ENCODE measurements at places on chromosomes 5 and 9. TPM values are rescaled to one million over a fixed set of nuclear protein-coding genes. Genes with fewer than 3 reads are reported as not detected.

DNA sequence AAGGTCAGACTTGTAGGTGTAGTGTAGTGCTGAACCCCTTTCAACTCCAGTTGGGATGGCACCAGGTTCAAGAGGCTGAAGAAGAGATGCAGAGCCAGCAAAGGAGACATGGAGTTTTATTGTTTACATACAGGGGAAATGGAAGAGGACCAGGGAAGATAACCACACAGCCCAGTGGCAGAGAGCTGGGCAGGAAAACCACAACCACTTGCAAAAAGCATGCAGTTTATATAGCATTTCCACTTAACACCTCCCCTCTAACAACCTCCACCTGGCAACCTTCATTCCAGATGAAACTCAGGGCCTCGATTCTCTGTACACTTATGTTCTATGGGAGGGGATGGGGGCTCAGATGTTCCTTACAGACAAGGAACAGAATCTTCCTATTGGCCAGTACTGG is 56.9 kb downstream of the SNX24 start:
- H3K27me3 ChIP-seq, result peaks cover 10% of the 10 kb centered on the region
- no peaks in the 10 kb centered on the region for H3K36me3 ChIP-seq
- no peak for DNase-seq
- no peak overlapping the region for H3K27ac ChIP-seq

DNA sequence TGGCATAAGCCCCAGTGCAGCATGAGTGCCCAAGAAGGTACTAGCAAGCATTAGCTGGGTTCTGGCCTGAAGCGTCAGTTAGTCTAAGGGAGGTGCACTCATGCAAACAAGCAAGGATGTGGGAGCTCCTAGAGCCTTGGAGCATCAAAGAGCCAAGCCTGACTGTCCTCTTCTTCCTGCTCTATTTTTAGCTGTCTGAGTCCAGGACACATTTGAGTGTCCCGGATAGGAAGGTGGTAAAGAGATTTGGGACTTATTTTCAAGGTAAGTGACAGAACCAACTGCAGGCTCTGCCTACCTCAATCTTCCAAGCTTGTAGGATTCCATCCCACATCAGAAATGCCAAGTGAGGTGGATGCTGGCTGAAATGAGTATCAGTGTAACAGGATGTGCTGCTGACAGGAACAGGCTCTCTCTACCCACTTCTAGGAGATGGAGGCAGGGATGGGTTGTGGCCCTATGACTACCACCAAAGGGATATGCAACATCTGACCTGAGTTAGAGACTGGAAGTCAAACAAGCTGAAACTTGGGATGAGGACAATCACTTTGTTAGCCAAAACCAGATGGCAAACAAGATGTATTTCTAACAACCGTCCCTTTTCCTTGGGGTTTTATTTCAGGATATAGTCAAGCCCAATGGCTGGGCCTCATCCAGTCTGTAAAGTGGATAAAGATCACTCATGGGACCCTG is 15.1 kb downstream of the MACROH2A1 start:
- H3K27ac ChIP-seq, result no peak overlapping the region
- H3K36me3 ChIP-seq, result peaks cover 50% of the 10 kb centered on the region

GRCh38 chr9:89721176-89721700 is 116.4 kb downstream of the GADD45G start:
- no peak overlapping the region for H3K27ac ChIP-seq
- H3K27me3 ChIP-seq, result peaks cover 2% of the 10 kb centered on the region
- no peak overlapping the region for H3K4me3 ChIP-seq
- peaks cover 15% of the 10 kb centered on the region for H3K36me3 ChIP-seq

- H3K27ac ChIP-seq, result no peak overlapping the region
- peaks cover 20% of the 10 kb centered on the region for H3K36me3 ChIP-seq
- DNase-seq, result peak; percentile 36
- H3K4me1 ChIP-seq, result peaks cover 16% of the 10 kb centered on the region
- H3K4me3 ChIP-seq, result no peak overlapping the region
Measured at GRCh38 chr9:137245450-137246421, 4.6 kb downstream of the TUBB4B start.

DNA sequence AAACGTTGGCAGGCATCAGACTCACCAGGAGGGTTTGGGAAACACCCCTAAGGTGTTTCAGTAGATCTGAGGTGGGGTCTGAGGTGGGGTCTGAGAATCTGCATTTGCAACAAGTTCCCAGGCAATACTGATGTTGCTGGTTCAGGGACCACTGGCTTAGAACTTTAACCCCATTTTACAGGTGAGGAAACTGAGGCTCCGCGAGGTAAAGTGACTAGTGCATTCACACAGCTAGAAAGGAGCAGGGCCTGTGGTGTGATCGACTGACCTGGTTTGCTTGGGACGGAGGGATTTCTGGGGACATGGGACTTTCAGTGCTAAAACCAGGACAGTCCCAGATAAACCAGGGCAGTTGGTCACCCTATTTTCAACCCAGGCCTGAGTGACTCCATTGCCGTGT is 81.4 kb upstream of the ZNF618 start:
- no peak for DNase-seq
- no peak overlapping the region for H3K27ac ChIP-seq

- no peak overlapping the region for H3K27ac ChIP-seq
- no peaks in the 10 kb centered on the region for H3K27me3 ChIP-seq
- H3K4me3 ChIP-seq, result no peak overlapping the region
Measured at GRCh38 chr5:75010838-75011237, 41.5 kb downstream of the GCNT4 start.

DNA sequence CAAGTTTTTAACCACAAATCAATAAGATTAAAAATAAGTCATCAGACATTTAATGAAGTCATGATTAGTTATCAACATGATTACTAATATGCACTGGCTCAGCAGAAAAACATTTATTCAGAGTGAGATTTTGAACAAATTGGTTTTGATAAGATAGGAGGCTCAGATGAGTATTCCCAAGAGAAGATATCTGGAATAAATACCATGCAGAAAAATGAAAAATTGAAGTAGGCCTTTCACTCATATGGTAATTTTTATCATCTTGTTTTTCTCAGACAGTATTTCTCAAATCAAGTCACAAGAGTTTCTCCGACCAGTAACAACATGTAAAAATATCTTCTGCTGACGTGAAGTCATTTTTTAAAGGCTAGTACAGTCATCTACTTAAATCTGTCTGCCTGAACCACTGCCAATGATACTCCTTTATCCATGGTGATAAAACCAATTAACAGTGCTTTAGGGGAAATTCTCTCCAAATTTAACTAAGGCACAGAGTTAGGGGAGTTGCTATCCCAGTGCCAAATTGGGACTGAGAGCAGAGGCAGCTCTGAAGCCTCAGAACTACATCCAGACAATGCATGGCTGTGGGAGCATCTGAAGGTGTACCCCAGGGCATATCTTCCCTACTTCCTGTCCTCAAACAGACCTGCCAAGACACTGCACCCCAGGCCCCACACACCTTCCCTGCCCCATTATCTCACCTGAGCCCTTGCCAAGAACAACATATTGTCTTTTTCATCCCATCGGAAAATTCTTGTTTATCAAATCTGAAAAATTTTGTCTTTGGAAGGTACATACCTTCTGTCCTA is 105.5 kb upstream of the TSLP start:
- no peak overlapping the region for H3K4me3 ChIP-seq
- H3K36me3 ChIP-seq, result no peaks in the 10 kb centered on the region
- DNase-seq, result no peak
- H3K4me1 ChIP-seq, result no peaks in the 10 kb centered on the region
- H3K27ac ChIP-seq, result no peak overlapping the region
- peaks cover 2% of the 10 kb centered on the region for H3K27me3 ChIP-seq

GRCh38 chr5:158117467-158118160 is 258.7 kb upstream of the CLINT1 start:
- H3K27me3 ChIP-seq, result peaks cover 26% of the 10 kb centered on the region
- no peak overlapping the region for H3K27ac ChIP-seq
- no peak overlapping the region for H3K4me3 ChIP-seq
- H3K4me1 ChIP-seq, result no peaks in the 10 kb centered on the region

DNA sequence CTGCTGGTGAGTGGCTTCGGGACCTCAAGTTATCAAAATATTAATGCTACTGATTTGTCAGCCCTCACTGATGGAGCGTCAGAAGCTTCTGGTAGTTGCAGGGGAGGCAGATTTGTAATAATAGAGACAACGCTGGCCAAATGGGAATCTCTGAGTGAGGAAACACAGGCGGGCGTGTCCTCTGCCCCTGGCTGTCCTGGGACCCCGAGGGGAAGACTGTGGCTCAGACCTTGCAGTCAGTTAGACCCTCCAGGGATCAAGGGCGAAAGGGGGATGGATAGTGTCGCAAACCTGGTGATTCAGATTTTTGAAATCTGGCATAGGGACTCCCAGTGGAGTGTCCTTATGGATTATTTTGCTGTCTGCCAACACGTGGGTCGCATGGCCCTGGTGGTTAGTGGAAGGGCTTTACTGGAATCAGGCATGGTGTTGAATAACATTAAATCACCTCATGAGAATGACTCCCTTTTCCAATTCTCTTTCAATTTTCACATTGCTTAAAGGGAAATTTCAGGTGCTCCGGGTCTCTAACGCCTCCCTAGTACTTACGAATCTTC is 35.1 kb upstream of the NTNG2 start:
- DNase-seq, result no peak
- peaks cover 52% of the 10 kb centered on the region for H3K27me3 ChIP-seq
- H3K4me1 ChIP-seq, result peaks cover 8% of the 10 kb centered on the region
- H3K27ac ChIP-seq, result no peak overlapping the region
- H3K4me3 ChIP-seq, result peak overlapping the region; percentile 20

DNA sequence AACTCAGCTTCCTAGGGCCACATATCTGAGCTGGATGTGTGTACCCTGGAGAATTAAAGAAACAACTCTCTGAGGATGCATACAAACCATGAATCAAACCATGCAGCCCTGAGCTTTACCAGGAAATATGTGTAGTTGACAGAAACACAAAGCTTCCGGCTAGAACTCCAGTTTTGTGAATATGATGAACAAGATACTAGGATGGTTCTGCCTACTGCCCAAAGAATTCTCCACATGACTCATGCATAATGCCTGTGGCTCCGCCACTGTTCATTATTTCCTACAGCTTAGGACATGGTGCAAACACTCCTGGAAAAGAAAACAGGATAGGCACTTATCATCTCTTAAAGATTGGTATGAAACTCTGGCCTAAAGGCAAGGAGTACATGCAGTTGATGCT is 343.4 kb downstream of the DNAH5 start:
- DNase-seq, result no peak
- peaks cover 2% of the 10 kb centered on the region for H3K27me3 ChIP-seq
- no peaks in the 10 kb centered on the region for H3K4me1 ChIP-seq
- no peak overlapping the region for H3K4me3 ChIP-seq
- no peak overlapping the region for H3K27ac ChIP-seq

DNA sequence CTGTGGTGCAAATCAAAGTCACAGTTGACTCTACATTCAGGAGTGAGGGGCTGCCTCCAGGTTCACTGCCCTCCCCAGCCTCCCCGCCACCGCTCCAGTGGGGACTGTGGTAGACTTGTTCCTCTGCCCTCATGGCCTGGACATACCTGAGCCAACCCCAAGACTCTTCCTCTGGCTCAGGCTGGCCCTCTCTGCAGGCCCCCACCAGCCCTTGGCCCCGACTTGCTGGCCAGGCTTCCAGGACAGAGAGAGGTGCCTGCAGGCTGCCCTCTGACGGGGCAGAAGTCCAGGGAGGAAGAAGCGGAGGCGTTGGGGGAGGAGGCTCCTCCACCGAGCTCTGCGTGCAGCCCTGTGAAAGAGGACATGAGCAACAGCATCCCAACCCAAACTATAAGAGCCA is 2.8 kb upstream of the SARDH start:
- no peaks in the 10 kb centered on the region for H3K4me1 ChIP-seq
- no peak overlapping the region for H3K27ac ChIP-seq
- H3K36me3 ChIP-seq, result no peaks in the 10 kb centered on the region
- H3K27me3 ChIP-seq, result peaks cover 6% of the 10 kb centered on the region
- no peak overlapping the region for H3K4me3 ChIP-seq

DNA sequence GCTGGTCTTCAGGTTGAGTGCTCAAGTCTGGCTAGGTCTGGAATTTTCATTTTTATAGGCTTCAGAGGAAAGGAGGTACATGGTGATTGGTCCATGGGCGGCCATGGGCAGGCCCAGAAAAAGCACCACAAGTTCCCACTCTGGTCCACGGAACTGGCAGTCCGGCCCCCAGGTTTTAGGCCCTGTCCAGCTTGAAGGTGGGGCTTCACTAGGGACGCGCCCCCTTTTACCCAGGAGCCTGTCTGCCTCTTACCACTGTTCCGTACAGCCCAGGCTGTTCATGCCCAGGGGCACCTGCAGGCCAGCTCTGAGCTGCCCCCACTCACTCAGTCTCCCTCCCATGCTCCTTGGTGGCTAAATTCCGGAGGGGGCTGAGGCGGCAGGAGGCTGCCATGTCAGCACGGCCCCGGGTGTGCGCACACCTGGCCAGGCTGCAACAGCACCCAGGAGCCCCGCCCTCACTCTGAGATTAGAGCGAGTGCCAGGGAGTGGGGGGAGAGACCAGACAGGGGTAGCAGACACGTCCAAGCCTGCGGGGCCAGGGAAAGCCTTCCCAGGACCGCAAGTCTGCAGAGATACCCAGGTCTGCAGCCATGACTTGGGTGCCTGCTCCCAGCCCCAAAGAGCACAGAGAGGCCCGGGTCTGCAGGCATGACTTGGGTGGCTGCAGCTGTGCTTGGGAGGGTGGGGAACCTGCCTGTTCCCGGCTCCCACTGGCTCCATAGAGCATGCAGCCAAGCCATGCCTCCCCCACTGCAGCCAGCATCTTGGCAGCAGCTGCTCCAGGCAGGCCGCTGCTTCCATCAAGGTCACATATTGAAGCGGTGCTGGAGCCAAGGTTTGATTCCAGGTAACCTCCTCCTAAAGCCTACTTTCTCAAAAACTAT is 390.2 kb upstream of the SGCD start:
- no peak for DNase-seq
- H3K4me1 ChIP-seq, result no peaks in the 10 kb centered on the region
- H3K27ac ChIP-seq, result no peak overlapping the region
- no peaks in the 10 kb centered on the region for H3K27me3 ChIP-seq
- no peaks in the 10 kb centered on the region for H3K36me3 ChIP-seq

DNA sequence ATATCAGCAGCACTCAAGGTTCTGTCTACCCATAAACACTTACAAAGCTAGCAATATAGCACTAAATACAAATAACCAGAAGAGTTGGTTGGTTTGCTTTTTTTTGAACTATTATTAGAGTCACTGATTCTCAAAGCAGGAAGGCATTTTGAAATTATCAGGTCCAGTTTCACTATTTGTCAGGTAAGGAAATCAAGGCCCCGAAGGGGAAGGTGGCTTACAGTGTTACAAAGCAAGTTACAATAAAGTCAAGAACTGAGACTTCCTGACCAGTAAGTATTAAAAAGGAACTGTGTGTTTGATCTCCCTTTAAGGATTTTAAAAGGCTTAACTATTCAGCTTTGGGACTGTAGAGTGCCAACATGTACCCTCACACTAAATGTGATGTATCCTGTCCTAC is 10.8 kb downstream of the C5orf15 start:
- no peak for DNase-seq
- peak overlapping the region; percentile 63 for H3K4me3 ChIP-seq
- peaks cover 28% of the 10 kb centered on the region for H3K36me3 ChIP-seq
- peak overlapping the region; percentile 79 for H3K27ac ChIP-seq

- no peaks in the 10 kb centered on the region for H3K36me3 ChIP-seq
- H3K4me3 ChIP-seq, result no peak overlapping the region
- H3K27me3 ChIP-seq, result no peaks in the 10 kb centered on the region
- DNase-seq, result no peak
- H3K4me1 ChIP-seq, result no peaks in the 10 kb centered on the region
Measured at GRCh38 chr5:166562246-166562645, 1729.2 kb upstream of the WWC1 start.

GRCh38 chr5:5348135-5348534 is 74.3 kb upstream of the ICE1 start:
- peak overlapping the region; percentile 30 for H3K27ac ChIP-seq
- H3K36me3 ChIP-seq, result no peaks in the 10 kb centered on the region
- peaks cover 8% of the 10 kb centered on the region for H3K4me1 ChIP-seq
- no peak for DNase-seq

The CEL gene
- total RNA-seq, result 1.4 TPM

The PARP8 gene
- 159 TPM for total RNA-seq

The EMB gene
- 188 TPM for total RNA-seq

The SHOC1 gene
- not detected for total RNA-seq

The GRM6 gene
- not detected for total RNA-seq

The SHISAL2B gene
- total RNA-seq, result not detected

The PRDM9 gene
- not detected for total RNA-seq

The PCDHB11 gene
- total RNA-seq, result not detected
